ENCODE measurements at places on chromosomes 5 and 9. TPM values are rescaled to one million over a fixed set of nuclear protein-coding genes. Genes with fewer than 3 reads are reported as not detected.

GRCh38 chr5:171307789-171308452 is 1.1 kb upstream of the TLX3 start:
- H3K27me3 ChIP-seq, result peaks cover 15% of the 10 kb centered on the region
- peaks cover 6% of the 10 kb centered on the region for H3K4me1 ChIP-seq
- H3K4me3 ChIP-seq, result no peak overlapping the region

DNA sequence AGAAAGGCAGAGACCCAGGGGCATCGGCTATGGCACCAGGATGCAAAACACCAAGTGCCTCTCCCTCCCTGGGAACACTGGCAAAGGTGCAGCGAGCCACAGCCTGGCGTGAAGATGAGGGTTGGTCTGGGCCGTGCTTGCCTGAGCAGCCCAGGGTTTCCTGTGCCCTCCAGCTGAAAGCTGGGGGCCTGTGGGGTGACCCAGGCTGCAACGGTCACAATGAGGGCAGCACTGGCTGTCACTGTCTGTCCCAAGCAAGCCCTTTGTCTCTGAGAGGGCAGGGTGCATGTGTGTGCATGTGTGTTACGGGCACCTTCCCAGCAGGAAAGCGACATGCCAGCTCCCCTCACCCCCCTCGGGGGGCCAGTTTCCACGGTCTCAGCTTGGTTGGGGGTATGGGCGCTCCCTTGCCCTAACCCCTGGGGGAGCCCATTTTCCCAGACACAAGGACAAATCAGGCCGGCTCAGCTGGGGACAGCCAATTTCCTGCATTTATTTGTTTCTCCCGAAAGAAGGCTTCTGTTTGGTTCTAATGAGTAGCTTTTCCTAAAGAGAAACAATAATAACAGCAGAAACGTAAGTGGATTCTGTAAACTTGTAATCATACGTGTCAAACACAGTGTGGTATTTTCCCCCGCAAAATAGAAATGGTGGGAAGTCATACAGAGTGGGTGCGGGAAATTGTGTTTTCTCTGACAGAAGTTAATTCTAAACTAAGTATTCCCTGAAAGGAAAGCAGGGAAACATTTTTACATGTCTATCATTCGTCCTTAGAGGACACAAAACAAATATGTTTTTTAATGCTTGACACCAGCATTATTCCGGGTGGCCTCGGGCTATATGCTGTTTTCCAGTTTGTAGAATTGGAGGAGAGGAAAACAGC is 21.3 kb downstream of the MRPL36 start:
- DNase-seq, result no peak
- H3K27ac ChIP-seq, result no peak overlapping the region
- no peak overlapping the region for H3K4me3 ChIP-seq
- H3K36me3 ChIP-seq, result no peaks in the 10 kb centered on the region

GRCh38 chr5:173771121-173771724 is 116.9 kb upstream of the CPEB4 start:
- DNase-seq, result no peak
- H3K36me3 ChIP-seq, result no peaks in the 10 kb centered on the region
- H3K27me3 ChIP-seq, result no peaks in the 10 kb centered on the region
- H3K4me1 ChIP-seq, result peaks cover 12% of the 10 kb centered on the region

GRCh38 chr5:57828221-57828620 is 345.6 kb upstream of the ACTBL2 start:
- no peaks in the 10 kb centered on the region for H3K36me3 ChIP-seq
- no peak overlapping the region for H3K4me3 ChIP-seq
- no peak for DNase-seq

GRCh38 chr9:124839612-124840299 is 13.5 kb upstream of the WDR38 start:
- no peak for DNase-seq
- no peaks in the 10 kb centered on the region for H3K36me3 ChIP-seq
- peaks cover 21% of the 10 kb centered on the region for H3K4me1 ChIP-seq
- H3K27me3 ChIP-seq, result no peaks in the 10 kb centered on the region
- H3K27ac ChIP-seq, result no peak overlapping the region
- no peak overlapping the region for H3K4me3 ChIP-seq

GRCh38 chr5:34655354-34655991 is 655 bp upstream of the RAI14 start:
- H3K27me3 ChIP-seq, result no peaks in the 10 kb centered on the region
- no peaks in the 10 kb centered on the region for H3K4me1 ChIP-seq
- DNase-seq, result peak; percentile 64
- H3K27ac ChIP-seq, result peak overlapping the region; percentile 84
- H3K36me3 ChIP-seq, result no peaks in the 10 kb centered on the region

GRCh38 chr5:56995596-56995995 is 43.7 kb upstream of the MIER3 start:
- no peaks in the 10 kb centered on the region for H3K27me3 ChIP-seq
- no peaks in the 10 kb centered on the region for H3K4me1 ChIP-seq
- no peaks in the 10 kb centered on the region for H3K36me3 ChIP-seq
- no peak overlapping the region for H3K4me3 ChIP-seq

DNA sequence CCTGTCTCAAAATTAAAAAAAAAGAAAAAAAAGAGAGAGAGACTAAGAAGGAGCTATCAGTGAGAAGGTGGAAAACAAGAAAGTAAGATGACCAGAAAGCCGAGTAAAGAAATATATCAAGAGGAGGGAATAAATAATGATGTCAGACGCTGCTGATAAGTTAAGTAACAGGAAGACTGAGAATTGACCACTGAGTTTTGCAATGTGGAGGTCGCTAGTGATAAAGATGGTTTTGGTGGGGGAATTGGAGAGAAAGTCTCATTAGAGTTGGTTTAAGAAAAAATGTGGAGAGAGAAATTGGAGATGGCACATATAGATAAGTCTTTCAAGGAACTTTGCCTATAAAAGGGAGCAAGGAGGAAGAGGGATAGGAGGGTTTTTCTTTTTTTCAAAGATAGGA is 91.9 kb downstream of the RAD23B start:
- H3K4me3 ChIP-seq, result no peak overlapping the region
- H3K27ac ChIP-seq, result no peak overlapping the region
- H3K27me3 ChIP-seq, result no peaks in the 10 kb centered on the region
- DNase-seq, result no peak
- H3K4me1 ChIP-seq, result no peaks in the 10 kb centered on the region

GRCh38 chr9:8643464-8643863 is 843.9 kb upstream of the DMAC1 start:
- DNase-seq, result no peak
- H3K36me3 ChIP-seq, result no peaks in the 10 kb centered on the region
- no peaks in the 10 kb centered on the region for H3K27me3 ChIP-seq
- H3K27ac ChIP-seq, result no peak overlapping the region

Gene IFNA13
- not detected for total RNA-seq

Gene NDUFB6
- 20.3 TPM for total RNA-seq

Gene SPAAR
- total RNA-seq, result not detected

Gene SHOC1
- total RNA-seq, result 0.23 TPM
